ENCODE measurements at places on chromosomes 4 and X.

DNA sequence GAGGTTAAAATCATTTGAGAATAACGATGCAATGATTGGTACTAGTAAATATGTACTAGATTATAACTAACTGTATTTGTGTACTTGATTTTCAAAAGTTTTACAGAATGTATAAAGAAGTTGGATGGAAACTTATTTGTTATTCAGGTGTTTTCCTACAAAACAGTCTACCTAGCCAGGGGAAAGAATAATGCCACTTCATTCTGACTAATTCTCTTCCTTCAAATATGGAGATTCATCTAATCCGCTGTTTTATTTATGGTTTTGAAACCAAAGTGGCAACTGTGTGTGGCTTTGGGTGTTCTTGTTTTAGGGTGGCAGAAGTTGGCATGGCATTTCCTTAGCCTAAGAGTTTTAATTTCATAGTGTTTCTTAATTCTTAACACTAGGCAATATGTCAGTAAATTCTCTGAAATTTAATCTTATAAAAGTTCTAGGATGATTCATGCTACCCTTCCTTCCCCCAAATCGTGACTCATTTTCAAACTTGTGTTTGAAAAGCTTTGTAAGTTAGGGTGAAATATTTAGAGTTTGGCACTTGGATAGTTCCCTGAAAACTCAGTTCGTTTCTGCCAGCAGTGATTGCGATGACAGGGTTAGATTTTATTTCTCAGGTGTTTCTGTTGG lies 62.6 kb downstream of the DCLK2 start:
- DNase-seq: no peak

DNA sequence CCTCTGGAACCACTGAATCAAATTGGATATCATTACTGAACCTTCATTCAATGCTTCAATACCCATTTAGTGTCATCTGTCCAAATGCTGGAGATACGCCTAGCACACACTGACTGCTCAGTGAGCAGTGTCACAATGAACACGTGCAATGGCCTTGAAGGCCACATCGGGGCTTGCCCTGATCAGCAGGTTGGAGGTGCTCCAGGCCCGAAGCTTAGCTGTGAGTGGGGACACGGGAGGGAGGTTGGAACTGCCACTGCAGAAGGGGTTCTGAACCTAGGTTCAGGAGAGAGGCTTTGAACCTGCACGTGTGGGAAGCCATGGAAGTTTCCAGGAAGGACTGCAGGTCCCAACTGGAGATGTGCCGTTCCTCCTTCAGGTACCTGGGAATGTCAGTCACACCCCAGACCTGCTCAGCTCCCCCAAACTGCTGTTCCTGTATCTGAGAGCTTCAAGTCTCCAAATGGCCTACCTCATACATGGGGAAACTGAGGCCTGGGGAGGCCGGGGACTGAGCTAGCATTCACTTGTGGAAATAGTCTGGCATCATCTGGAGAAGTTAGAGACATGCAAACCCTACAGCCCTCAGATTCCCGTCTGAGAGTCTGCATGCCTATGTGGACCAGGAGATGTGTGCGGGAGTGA lies 1.9 kb upstream of the WAS start:
- no peak for DNase-seq

- no peak for DNase-seq
Observed at GRCh38 chr4:75737398-75737797, 13.0 kb downstream of the USO1 start.

DNA sequence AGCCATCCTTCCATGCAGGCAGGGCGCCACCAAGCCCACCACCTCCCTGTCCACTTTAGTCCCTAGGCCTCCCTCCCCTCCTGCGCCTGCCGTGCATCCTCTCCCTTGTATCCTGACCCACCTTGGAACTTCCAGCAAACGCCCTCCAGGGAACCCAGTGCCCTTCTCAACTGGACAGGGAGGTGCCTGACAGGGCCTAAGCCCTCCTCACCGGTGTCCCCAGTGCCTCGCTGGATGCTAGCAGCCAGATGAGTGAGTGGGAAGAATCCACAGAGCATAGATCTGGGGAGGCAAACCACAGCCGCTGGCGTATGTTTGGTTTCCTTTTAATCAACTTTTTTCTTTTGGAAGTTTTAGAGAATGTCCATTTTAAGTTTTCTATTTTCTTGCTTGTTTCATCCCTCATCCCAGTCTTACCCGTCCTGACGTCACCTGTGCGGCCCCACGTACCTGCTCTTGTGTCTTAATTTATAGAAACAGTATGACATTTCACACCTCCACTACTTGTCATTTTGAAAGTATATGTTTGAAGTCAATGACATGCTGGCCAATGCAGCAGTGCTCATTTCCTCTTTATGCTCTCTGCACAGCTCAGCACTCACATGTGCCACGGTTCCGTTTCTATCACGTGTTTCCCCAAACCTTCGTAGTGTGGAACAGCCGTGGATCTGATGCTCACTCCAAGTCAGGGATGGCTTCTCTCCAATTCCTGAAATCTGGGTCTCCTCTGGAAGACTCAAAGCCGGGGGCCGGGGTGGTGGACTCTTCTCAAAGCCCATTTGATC lies 3.4 kb upstream of the HMX1 start:
- DNase-seq: no peak

- no peak for DNase-seq
Observed at GRCh38 chrX:39928704-39929378, 168.9 kb downstream of the BCOR start.

GRCh38 chr4:146059151-146059550 lies 116.4 kb upstream of the LSM6 start:
- no peak for DNase-seq

- DNase-seq: no peak
Observed at GRCh38 chr4:105805501-105806120, 89.7 kb upstream of the NPNT start.

DNA sequence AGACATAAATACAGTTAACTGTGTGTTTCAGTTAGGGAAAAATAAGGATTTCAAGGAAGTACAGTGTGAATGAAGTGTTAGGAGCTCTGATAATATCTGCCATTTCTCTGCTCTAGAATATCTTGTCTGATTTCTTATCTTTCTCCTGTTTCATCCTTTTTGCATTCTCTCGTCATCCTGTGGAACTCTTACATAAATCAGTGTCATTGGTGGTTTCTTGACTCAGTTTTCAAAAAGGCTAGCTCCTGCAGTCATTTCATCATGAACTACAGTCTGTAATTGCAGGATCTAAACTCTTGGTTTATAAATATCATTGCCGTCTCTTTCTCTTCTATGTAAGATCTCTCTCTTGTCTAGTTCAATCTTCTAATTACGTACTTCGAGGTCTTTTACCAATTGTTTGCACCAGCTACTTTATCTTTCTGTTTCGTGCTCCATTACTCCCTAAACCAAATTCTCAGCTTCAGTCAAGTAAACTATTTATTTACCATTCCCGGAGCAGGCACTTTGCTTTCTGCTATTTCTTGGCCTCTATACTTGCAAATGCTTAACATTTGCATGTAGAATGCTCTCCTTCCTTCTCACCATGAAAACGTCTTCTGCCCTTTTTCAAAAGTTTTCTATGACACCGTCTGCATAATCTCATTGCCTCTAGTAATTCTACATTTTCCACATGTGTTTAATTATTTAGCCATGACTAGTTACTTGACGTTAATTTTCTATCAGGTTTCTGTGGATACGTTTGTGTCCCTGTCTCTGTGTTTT lies 294.0 kb downstream of the TENM3 start:
- DNase-seq: no peak

- DNase-seq: no peak
Observed at GRCh38 chr4:78938474-78938867, 767 bp downstream of the PAQR3 start.

DNA sequence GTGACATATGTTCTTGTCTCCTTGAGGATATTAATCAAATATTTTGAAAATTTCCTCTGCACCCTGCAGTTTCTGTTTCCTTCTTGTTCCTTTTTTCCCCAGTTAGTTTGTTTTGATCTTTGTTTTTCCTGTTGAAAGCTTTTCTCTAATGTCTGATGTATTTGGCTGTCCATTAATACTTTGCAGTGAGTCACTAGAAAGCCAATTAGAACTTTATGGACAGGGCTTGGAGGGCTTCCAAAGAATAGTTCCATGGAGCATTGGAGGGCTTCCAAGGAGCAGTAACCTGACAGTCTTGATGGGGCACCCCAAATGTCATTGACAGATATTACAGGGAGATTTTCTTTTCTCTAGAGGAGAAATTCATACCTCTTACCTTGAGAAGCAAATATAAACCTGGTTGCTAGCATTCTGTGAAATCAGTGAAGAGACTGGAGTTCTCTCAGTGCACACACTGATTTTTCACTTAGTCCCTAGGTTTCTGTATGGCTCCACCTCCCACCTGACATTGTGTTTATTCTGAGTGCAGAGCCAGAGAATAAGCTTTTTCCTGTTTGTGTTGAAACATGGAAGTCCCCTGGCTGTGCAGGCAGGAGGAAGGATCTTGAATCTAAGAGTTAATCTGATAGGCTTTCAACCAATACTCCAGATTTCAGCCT lies 26.5 kb downstream of the SPARCL1 start:
- DNase-seq: no peak

DNA sequence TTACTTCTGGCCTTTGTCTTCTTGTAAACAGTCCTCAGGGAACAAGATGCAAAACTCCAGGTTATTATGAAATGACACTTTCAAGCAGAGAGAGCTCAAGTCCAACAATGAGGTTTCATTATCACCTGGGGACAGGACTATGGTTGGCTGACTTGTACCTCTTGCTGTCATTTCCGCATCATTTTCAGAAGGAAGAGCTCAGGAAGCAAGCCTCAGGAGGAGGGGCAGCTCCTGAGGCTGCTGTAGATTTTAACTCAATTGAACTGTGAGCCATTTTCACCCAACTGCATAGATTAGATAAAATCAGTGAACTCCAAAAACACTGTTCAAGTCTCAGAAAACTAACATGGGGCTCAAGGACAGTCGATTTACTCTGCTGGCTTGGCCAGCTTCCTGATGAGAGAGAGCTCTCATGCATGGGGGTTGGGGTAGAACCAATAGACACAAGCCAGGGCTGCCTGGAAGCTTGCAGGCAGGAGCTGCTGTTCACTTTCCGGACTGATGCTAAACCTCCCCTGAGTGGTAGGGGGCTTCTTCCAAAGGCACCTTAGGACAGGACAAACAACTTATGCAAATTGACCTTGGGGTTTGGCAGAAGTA lies 23.6 kb downstream of the TMEM255A start:
- no peak for DNase-seq

DNA sequence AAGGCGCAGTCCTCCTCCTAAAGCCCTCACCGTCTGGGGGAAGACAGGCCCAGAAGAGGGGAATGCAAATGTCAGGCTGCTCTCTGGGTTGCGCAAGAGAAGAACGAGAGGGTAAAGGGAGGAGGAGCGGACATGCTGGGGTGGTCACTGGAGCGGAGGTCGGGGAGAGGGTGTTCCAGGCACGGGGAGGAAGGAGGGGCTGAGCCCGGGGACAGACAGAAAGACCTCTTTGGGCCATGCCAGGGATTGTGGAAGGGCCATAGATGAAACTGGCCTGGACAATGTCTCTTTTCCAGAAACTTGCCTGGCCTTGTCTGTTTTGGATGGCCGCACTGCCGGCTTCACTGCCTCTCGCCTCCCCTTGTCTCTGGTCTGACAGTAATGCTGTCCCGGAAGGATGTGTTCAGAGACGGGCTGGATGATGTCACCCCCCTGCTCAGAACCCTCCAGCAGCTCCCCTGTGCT lies 121.0 kb downstream of the SORCS2 start:
- DNase-seq: no peak

- DNase-seq: no peak
Observed at GRCh38 chr4:68591204-68591603, 15.1 kb upstream of the UGT2B17 start.

GRCh38 chrX:80808881-80809411 lies 731 bp downstream of the BRWD3 start:
- DNase-seq: peak; percentile 9

GRCh38 chrX:85630901-85631300 lies 251.4 kb upstream of the POF1B start:
- no peak for DNase-seq

GRCh38 chr4:73945674-73946449 lies 36.0 kb downstream of the PF4 start:
- no peak for DNase-seq

- no peak for DNase-seq
Observed at GRCh38 chr4:7189475-7190277, 2.7 kb upstream of the SORCS2 start.

GRCh38 chrX:10578527-10578926 lies 41.9 kb downstream of the MID1 start:
- DNase-seq: no peak

- DNase-seq: no peak
Observed at GRCh38 chr4:7993671-7994070, 54.0 kb upstream of the AFAP1 start.

GRCh38 chr4:112142182-112142581 lies 3.1 kb upstream of the FAM241A start:
- DNase-seq: no peak

GRCh38 chr4:56320293-56320692 lies 67.0 kb downstream of the AASDH start:
- DNase-seq: no peak

DNA sequence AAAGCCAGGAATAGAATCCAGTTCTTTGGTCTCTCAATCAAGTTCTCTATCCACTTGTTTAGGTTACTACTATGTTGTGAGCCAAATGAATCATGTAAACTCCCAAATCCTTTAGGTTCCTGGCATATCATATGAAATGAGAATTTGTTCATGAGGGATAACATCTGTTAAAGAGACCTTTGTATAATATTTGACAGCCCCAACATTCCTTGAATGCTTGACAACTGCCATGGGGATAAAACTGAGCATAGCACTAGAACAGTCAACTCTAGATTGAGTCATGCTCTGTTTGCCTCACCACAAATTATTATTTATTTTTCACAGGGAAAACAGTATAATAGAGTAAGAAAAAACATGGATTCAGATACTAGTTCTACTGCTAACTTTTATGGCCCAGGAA lies 93.3 kb downstream of the NAA11 start:
- no peak for DNase-seq

DNA sequence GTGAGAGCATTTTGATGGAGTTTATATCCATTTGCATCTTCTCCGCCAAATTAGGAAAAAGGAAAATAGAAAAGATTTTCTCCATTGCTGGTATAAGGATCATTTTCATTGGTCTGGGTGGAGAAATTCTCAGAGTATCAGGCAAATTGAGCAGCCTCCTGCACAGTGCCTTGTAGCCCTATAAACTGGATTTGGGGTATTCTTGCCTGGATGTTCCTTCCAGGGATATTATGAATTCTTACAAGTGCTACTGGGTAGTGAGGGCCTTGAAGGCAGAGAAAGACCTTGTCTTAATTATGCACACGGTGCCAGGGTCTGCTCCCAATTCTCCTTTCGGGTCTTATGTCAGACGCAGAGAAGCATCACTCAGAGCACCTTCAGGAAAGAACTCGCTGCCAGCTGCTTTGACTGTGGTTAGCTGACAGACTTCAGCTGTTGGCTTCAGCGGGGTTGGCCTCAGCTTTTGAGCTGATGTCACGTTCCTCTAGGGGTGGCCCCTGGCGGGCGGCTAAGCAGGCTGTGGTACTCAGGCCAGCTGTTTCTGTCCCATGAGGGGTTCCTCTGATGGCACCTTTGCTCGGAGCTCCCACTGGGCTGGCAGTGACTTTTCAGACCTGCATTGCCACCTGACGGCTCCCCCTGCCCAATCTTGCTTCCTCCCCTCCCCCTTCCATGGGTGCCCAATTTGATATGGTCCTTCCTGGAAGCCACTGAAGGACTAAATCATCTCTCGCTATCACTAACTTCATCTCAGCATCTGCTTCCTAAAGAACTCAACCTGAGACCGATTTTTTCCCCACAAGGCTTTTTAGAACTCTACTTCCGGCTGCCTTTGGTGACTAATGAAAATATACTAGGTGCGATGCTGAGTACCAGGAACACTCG lies 519.5 kb downstream of the BCOR start:
- peak; percentile 23 for DNase-seq

- DNase-seq: no peak
Observed at GRCh38 chr4:25970226-25970675, 56.2 kb downstream of the SMIM20 start.

GRCh38 chr4:24850674-24851073 lies 55.3 kb downstream of the SOD3 start:
- no peak for DNase-seq

All from activated CD4-positive, alpha-beta T cell treated with anti-CD3 and anti-CD28 coated beads, Interleukin-2, amount 50 U/mL, for 1 hour (primary cell).